ENCODE measurements at places on chromosomes 5 and 9.

DNA sequence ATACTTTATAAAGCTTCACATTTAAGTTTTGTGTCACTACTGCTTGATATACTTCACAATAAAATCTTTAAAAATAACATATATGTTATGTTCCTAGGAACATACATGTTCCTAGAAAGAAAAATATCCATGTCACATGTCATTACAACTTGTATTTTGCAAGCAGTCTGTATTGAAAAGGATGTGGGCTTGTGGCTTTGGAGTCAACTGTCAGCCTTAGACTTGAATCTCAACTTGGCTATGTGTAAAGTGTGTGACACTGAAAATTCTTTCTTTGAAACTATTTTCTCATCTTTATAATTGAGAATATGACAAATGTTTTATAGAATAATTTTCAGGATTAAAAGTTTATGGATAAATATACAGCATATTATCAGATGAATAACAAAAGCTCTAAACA is 273.1 kb downstream of the KIAA0825 start:
- no peak for DNase-seq

DNA sequence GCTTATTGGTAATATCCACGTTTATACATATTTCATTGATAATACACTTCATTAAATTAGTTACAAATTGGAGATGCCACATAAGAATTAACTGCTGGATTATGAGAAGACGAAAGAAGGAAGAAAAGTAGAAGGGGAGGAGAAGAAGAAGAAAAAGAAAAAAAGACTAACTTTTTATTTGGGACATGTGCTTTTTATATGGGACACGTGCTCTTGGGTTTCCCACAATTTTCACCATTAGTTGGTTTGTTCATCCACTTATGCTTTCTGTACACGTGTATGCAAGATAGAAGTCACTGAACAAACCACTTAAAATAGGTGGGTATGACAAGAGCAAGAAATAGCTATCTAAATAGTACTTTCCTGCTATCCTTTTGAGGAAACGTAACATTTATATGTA is 98.6 kb downstream of the MRPS30 start:
- no peak for DNase-seq

DNA sequence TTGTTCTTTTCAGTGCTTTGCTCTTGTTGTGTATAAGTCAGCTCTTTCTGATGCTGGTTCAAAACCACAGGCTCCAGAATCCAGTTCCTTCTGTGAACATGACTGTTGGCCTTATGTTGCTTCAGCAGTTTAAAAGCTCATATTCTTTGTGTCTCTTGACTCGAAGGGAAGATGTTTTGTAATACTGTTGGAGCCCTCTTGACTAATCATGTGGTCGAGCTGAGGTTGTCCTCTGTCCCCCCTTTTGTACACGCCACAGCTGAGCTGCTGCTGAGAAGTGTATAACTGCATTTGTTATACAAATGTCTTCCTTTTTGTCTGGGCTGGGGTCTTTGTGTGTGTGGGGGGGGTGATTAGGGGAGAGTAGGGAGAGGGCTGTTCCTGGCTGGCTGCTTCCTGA is 35.8 kb downstream of the SLC36A1 start:
- DNase-seq, result peak; percentile 9

- DNase-seq, result no peak
Measured at GRCh38 chr9:71895117-71895516, 15.9 kb downstream of the ABHD17B start.

DNA sequence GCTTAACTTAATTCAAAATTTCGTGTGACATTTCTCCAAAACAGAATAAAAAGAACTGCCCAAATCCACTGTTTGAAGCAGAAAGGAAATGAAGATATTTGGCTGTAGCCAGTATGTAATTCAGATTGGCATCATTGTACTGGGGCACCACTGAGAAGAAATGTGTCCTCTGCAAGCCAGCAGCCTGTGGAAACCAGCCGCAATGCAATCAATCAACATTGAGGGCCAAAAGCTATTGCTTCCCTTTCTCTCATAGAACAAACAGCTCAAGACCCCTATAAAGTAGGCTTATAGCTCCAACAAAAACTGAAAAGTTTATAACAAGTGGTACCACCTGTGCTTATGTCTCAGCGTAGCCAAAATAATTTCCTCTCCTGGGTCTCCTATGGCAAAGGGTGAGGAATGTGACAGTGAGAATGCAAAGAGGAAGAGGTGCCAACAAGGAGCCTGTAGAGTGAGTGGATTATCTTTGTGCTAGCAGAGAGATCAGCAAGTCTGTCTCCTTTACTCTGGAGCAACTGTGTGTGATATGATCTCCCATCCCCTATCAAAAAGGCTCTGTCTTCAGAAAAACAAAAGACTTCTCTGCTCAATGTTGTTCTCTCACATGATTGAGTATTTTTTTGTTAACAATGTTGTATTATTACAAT is 1072.3 kb upstream of the DMAC1 start:
- no peak for DNase-seq

- DNase-seq, result no peak
Measured at GRCh38 chr9:84668196-84669012, 1.1 kb upstream of the NTRK2 start.

GRCh38 chr5:36397901-36398536 is 96.3 kb upstream of the RANBP3L start:
- DNase-seq, result peak; percentile 74

DNA sequence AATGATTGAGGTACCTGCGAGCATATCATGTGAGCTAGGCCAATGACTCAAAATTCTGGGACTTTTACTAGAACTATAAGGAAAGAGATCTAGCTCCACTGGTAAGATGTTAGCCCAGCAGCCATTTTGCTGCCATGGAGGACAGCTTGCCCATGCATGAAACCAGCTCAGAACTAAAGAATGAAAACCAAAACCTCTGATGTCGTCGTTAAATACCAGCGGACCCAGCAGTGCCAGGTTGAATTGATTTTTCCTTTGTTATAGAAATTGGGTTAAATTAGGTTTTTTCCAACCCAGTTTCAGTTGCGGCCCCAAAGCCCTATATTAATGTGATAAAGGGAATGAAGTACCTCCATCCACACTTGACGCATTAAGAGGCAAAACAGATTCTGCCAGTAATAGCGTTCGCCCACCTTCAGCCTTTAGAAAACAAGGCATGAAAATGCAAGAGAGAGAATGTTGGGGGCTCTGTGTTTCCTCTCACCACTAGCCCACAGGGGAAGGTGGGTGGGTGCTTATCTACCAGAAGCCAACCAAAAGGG is 5.5 kb upstream of the ITK start:
- no peak for DNase-seq

DNA sequence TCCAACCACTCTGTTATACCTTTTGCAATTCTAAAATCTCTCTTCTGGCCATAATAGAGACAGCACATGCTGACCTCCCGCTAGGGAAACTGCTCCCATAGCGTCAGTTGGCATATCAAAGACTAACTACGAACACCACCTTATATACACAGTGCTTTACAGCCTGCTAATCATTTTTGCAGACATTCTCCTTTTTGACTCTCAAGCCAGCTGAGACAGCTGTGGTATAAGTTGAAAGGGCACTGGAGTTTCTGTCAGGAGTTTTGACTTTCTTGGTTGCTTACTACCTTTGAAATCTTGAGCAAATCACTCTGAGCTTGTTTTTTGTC is 160.2 kb upstream of the TBCA start:
- DNase-seq, result no peak

GRCh38 chr5:2894736-2895135 is 143.3 kb upstream of the IRX2 start:
- no peak for DNase-seq

DNA sequence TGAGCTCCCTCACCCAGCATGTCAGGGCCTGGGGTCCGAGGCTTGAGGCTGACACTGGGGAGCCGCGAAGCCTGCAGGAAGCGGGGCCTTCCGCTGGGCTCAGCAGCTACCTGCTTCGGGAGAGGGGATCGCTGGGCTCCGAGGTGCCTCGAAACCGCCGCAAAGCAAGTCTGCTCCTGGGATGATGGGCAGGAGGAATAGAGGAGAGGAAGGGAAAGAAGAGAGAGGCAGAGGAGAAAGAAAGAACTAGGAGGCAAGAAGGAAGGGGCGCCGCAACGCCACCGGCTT is 1.5 kb upstream of the PRDM12 start:
- no peak for DNase-seq

DNA sequence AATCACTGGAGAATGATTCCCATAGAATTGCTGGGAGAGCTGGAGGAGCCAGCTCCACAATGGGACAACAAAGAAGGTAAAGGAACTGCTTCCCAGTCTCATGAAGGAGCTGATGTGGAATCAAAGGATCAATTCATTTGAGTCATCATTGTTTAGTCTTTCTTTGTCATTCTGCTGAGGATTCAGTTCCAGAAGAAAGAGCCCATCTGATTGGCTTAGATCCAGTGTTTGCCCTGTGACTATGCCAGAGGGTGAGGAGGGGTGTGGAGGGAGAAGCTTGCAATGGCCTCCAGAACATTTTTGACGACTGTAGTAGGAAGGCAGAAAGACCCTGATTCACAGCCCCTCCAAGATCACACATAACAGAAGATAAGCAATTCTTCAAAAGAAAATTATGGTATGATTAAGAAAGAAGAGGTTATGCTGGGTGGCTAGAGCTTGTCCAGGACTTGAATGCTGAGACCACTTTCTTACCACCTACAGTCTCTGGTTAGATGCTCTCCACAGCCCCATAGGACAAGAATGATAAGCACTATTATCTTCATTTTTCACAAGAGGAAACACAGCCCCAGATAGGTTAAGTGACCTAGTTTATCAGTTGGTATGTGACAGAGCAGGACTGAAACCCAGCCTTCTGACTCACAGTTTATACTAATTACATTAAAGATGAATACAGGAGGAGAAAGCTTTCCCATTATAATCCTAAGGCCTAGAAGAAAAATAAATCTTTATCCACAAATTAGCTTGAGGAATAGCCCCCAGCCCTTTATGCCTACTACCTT is 363.1 kb downstream of the PRELID2 start:
- DNase-seq, result no peak

DNA sequence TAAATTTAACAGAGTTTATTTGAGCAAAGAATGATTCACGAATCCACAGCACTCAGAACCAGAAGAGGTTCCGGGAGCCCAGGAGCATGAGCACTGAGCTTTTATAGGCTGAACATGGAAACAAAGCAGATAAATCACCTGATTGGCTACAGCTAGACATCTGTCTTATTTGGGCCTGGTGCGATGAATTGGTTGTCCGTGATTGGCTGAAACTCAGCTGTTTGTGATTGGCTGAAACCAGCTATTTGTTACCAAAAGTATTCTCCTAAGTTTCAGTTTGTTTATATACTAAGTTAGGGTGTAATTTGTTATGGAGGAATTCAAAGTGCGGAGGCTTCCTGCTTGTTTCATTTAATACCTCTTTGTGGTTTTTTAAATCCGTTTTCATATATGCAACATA is 15.8 kb upstream of the LCP2 start:
- DNase-seq, result no peak

DNA sequence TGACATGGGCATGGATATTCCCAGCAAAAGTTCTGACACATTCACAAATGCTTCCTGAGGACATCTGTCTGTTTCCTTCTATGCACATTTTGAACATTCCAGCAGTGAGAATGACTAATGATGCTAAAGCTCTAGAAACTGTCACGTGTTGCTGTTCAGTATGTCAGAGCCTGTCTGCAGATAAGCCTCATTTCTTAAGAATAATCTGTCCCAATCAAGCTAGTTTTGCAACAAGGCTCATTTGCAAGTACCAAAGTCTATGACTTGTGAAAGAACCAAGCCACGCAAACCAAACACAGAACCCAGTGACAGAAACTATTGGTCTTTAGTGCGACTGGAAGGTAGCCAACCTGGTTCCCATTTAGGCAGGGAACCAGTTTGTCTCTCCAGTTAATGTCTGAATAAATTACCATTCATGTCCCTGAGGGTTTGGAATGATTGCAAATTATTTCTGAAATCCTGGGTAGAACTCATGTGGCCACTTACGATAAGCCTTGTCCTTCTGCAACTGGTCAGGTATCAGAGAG is 178.5 kb downstream of the C9orf152 start:
- DNase-seq, result peak; percentile 97

GRCh38 chr5:121158451-121158850 is 693.2 kb upstream of the FTMT start:
- DNase-seq, result no peak

GRCh38 chr5:67195406-67196275 is 958 bp downstream of the CD180 start:
- no peak for DNase-seq

GRCh38 chr9:64773491-64773931 is 511.5 kb downstream of the FOXD4L5 start:
- no peak for DNase-seq

DNA sequence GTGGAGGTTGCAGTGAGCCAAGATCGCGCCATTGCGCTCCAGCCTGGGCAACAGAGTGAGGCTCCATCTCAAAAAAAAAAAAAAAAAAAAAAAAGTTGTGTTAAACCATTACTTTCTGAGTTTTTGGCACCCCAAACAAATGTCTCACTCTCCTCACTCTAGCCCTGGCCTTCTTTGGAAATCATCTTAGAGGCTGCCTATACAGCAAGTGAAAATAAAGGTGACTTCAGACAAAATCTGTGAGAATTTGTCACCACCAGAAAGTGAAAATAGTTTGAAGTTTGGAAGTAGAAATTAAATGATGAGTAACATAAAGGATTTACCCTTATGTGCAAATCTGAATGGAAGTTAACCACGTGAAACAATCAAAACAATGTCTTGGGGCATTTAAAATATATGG is 7.2 kb upstream of the ZNF131 start:
- no peak for DNase-seq

DNA sequence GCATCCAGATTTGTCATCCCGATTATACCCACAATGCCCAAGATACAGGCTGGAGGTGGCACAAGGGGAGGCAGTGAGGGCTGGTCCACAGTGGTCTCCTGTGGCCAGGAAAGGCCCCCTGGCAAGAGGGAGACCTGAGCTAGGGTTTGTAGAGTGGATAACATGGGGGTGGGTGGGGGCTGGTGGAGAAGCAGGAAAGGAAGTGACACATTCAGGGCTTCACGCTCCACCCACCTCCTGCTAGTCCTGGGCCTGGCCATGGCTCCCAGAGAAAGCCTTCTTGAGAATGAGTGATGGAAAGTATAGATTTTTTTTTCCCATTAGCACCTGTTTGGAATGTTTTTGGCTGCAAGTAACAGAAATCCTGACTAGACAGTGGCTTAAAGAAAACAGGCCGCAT is 81.3 kb downstream of the ANKRD33B start:
- no peak for DNase-seq

DNA sequence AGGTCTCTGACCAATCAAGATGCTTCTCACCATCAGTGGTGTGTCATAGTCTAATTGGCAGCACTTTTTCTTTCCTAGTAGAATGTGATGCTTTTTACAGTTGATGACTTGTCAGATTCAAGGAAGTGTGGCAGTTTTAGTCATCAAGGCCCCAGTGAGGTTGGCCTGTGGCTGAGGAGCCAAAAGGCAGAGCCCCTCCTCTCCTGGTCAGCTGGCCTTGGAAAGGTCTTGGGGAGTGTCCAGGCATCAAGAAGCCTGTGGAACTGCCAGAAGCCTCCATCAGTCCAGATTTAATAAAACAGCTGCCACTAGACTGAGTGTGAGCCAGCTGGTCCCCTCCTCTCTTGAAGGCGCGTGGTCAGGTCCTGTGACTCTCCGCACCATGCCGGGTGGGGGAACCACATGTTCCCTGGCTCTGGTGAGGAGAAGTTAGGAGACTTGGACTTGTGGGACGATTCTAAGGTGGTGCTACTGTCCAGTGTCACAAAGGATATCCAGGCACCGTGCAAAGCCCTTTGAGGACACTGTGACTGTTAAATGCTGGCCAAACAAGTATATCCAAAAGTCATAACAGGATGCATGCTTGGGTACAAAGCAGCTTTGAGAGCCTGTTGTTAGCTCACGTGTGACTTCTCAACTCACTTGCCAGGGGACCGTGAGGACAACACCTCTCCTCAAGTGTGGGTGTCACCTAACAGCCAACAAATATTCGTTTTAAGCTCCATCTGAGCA is 6.1 kb upstream of the ANGPTL2 start:
- peak; percentile 49 for DNase-seq

- DNase-seq, result no peak
Measured at GRCh38 chr5:132592521-132592920, 35.7 kb downstream of the RAD50 start.

Data from HCEC 1CT (cell line).